ENCODE measurements at places on chromosomes 11 and 22.

DNA sequence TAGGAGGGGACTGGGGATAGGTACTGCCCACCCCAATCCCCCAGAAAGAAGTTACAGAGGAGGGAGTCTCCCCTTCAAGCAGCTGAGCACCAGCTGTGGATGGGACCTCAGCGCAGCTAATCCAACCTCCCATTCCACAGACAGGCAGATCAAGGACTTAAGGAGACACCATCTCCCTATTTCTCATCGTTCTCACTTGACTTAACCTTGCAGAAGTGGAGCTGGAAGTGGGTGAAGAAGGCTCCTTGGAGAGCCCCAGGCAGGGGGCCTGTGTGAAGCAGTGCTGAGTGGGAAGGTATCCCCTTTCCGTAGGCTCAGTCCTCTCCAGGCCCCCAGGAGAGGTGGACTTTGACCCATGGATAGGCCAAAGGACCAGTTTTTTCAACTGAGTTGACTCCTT lies 27.3 kb downstream of the USP35 start:
- DNase-seq, result no peak

DNA sequence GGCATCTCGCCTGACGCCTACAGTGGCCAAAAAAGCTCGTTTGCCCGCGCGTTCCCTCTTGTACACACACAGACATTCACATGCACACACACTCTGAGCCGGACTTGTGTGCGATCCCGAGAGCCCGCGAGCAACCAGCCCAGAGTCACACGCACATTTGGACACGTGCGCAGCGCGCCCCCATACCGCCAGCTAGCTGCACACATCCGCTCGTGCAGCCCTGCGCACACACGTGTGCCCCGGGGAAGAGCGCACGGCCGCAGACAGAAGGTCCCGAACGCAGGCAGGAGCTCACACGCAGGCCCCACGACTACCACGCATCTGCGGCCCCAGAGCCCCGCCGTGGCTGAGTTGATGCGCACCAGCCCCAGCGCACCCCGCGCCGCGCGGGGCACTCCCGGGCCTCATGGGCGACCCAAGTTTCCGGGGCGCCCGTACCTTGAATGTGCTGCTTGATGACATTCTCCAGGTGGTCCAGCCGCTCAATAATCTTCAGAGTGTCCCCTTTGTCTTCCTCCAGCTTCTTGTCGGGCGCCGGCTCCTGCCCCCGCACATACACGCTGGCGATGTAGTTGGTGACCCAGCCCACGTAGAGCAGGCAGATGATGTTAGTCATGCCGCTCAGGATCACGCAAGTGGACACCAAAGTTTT lies 758 bp downstream of the GALNT18 start:
- peak; percentile 60 for DNase-seq

GRCh38 chr11:118147502-118147901 lies 5.1 kb downstream of the SCN4B start:
- DNase-seq, result no peak

- DNase-seq, result peak; percentile 89
Measured at GRCh38 chr11:47373876-47374719, 4.2 kb downstream of the SPI1 start.

GRCh38 chr22:45580726-45581381 lies 78.2 kb downstream of the FBLN1 start:
- DNase-seq, result no peak

GRCh38 chr11:353179-353873 lies 16.0 kb upstream of the B4GALNT4 start:
- no peak for DNase-seq

- DNase-seq, result no peak
Measured at GRCh38 chr11:121536126-121536525, 83.4 kb upstream of the SORL1-AS1 start.

GRCh38 chr11:62909107-62909894 lies 11.9 kb downstream of the CHRM1 start:
- no peak for DNase-seq

- no peak for DNase-seq
Measured at GRCh38 chr11:72672597-72673238, 1.5 kb downstream of the PDE2A start.

- peak; percentile 3 for DNase-seq
Measured at GRCh38 chr11:69238573-69239351, 55.2 kb upstream of the MYEOV start.
